ENCODE measurements at places on chromosomes 5 and 9.

DNA sequence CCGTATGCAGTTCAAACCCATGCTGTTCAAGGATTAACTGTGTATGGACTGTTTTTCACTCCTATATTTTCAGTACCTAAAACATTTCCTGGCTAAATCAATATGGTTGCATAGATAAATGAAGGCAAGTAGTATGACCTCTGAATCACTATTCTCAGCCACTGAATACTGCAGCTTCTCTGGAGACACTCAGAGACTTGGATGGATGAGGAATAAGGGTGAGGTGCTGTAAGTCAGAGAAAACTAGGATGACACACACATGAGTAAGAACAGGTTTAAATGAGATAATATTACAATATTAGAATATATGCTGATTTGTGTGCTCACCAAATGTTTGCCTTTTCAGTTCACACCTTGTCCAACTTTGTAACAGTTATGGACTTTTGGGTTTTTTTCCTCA, 26.0 kb upstream of the ANXA1 start:
- DNase-seq, result no peak

- DNase-seq, result no peak
These were observed 18.2 kb upstream of the FNIP1 start for GRCh38 chr5:131814990-131815389.

- no peak for DNase-seq
These were observed 9.9 kb downstream of the C9orf40 start for GRCh38 chr9:74942801-74943200.

DNA sequence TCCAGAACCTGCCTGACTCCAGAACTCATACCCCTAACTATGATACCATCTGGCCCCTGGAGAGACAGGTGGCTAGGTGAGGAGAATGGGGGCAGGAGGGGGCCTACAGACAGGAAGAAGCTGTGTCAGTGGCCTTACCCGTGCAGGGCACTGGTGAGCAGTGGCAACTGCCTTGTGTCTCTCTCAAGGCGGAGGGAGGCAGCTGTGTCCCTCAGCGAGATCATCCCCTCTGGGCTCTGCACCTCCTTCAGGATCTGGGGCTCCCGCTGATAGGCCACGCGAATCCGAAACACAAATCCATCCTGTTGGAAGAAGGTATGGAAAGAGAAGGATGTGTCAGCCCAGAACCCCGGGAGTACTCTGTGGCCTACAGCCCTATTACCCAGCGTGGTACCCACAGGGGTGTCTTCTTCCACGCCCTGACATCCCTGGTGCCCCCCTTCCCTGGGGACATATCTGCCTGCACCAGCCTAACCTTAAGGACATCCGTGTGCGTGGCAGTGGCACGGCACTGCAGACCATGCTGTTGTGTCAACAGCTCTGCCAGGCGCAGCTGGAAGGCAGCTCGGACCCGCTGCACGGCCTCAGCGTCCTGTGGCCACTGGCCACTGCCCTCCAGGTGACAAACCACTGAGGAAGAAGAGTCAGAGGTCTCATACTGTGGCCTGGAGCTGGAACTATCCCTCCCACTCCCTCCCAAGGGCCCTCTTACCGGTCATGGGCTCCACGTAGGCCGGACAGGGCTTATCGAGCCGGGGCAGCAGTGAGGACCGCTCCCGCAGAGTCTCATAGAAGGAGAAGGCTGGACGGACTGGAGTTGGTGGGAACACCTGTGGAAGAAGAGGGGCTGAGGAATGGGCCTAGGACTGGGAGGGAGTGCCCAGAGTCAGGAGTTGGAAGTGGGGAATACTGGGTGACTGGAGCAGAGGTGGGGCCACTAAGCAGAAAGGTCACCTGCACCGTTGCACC, 7.8 kb downstream of the NOL6 start:
- DNase-seq, result no peak

GRCh38 chr5:74361406-74362358, 278.8 kb downstream of the ENC1 start:
- no peak for DNase-seq

GRCh38 chr5:137269274-137269673, 229.9 kb downstream of the SPOCK1 start:
- no peak for DNase-seq

DNA sequence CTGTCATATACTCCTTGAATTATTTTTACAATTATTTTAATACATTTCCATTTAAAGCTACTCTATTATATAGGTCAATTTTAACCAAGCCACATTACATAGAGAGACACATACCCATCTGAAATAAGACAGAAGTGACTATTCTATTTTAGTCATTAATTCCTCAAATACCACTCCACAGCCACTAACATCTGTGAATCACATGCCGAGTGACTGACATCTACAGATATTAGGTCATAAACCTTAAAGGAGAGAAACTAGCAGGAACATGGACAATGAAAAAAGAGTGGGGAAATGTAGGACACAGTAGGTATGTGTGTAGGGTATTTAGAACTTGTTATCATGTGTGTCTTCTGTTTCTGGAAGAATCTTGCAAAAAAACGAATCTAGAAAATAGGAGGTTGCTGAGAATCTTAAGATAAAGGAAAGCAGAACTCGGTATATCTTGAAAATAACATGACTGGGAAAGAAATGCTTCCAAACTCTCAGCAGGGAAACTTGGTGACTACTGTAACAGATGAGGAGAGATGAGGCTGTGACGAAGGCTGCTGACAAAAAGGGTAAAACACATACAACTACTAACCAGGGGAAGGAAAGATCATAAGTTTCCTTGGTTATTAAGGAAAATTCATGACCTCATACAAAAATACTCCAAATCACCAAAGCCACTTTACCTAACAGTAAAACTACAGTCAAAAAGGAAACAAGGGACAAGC, 84.6 kb downstream of the PLPP1 start:
- DNase-seq, result no peak

- DNase-seq, result no peak
These were observed 75.9 kb downstream of the IRX2 start for GRCh38 chr5:2675548-2675947.

- DNase-seq, result no peak
These were observed 14.2 kb upstream of the AGGF1 start for GRCh38 chr5:77015938-77016569.

- peak; percentile 30 for DNase-seq
These were observed at the start of gene OLFM1 for GRCh38 chr9:135087489-135087792. OLFM1 (plus strand) TSS chr9:135087668; CDS start chr9:135087990, 322 bp downstream.

GRCh38 chr9:112754578-112754977, 4.0 kb downstream of the SNX30 start:
- DNase-seq, result no peak

- DNase-seq, result no peak
These were observed 45.8 kb upstream of the ZBTB43 start for GRCh38 chr9:126758916-126759585.

GRCh38 chr5:173327948-173328843, at the start of gene STC2:
STC2 (minus strand) TSS chr5:173328414; CDS start chr5:173328193, 221 bp downstream.
- no peak for DNase-seq

- DNase-seq, result no peak
These were observed 110.6 kb upstream of the FER start for GRCh38 chr5:108637134-108637533.

- DNase-seq, result no peak
These were observed 71.0 kb downstream of the SMARCA2 start for GRCh38 chr9:2086116-2086515.

DNA sequence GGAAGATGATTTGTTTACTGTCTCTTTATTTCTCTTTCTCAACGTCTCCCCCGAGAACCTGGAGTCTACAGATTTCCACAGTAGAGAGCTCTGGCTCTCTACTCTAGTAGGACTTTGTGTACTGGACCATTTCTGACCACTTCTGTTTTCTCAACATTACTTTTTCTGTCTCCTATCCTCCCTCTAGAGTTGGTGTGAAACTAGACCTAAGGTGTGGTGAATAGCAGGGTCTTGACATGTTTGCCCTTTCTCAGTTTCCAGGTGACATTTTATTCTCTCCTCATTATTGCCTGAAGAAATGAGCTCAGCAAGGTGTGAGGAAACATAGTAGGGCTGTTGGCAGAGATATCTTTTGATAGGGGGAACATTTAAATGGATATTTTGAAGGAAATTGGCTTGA, 62.1 kb upstream of the IL6ST start:
- no peak for DNase-seq

DNA sequence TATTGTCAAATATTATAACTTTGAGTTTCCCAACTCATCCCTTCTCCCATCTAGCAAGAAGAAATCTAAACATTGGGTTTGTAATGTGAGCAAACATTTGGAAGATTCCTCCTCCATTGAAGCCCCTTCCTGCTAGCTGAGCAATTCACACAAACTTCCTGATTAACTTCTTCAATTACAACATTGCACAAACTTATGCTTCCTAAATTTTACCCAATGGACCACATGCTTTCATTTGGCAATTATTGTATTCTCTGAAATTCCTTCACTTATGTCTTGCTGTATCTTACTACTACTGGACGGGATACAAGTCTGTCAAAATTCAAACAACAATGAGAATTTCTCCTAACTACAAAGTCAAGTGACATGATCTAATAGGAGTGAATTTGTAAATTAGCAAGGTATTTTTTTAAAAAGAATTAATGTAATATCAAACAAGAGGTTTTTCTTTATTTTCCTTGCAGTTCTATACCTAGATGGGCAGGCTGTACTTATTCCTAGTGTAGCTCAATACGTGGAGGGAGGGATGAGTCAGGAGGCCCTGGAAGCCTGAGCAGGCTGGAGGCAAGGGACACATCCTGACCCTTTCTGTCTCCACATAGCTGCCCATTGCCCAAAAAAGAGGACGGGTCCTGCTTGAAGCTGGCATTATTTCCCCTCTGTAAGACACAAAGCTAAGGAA, 11.8 kb upstream of the IFNW1 start:
- no peak for DNase-seq

DNA sequence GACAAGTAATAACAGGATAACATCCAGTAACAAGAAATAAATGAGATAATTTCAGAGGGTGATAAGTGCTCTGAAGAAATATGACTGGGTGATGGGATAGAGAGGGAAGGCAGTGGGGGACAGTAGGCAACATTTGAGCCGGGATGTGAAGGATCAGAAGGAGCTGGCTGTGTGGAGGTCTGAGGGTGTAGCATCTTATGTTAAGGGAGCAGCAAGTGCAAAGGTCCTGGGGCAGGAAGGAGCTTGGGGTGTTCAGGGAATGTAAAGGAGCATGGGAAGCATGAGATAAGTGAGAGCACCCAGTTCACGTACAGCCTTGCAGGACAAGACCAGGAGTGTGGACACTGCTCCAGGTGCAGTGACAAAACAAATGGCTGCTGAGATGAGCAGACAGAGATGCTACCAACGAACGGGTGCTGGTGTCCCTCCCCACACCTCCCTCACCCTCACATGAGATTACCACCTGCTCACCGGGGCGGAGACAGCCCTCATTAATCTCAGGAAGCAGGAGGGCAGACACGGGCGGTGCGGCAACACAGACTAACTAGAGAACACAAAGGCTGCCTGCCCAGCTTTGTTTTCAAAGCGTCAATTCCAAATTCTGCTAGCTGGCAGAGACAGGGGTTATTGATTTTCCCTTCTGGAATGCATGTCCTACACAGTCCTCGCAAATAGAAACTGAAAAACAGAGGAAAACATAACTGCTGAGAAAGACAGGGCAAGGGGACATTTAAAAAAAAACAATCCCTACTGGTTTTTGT, 298.1 kb upstream of the PANK3 start:
- DNase-seq, result no peak

GRCh38 chr5:145752947-145753346, 82.2 kb downstream of the PRELID2 start:
- no peak for DNase-seq

DNA sequence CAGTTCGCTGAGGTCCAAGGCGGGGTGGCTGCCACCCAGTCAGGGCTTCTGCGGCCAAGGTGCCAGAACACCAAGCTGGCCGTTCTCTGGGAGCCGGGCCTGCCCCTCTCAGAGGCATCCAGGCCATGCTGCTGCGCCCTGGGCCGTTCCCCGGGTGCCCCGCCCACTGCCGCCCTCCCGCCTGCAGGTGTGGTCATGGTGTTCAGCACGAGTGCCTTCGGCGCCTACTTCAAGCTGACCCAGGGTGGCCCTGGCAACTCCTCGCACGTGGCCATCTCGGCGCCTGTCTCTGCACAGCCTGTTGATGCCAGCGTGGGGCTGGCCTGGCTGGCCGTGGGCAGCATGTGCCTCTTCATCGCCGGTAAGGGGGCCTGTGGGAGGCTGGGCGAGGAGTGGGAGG, 7.7 kb downstream of the SLC2A8 start:
- no peak for DNase-seq

- no peak for DNase-seq
These were observed 30.4 kb upstream of the OTULINL start for GRCh38 chr5:14551211-14551610.

DNA sequence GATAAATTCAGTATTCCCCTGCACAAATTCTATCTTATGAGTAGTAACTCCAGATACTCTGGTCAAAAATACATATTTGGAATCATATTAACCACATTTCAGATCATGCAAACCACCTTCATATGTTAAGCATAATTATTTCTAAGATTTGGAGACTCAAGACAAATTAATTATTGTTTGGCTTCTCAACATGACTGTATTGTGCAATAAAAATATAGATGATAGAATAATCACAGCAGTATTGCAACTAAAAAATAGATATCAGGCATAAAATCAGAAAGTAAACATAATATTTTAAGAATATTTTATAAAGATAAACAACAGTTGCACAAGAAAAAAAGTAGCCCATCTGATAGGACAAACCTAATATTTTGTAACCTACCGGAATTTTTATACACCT, 1767.6 kb upstream of the NUDT12 start:
- DNase-seq, result no peak

DNA sequence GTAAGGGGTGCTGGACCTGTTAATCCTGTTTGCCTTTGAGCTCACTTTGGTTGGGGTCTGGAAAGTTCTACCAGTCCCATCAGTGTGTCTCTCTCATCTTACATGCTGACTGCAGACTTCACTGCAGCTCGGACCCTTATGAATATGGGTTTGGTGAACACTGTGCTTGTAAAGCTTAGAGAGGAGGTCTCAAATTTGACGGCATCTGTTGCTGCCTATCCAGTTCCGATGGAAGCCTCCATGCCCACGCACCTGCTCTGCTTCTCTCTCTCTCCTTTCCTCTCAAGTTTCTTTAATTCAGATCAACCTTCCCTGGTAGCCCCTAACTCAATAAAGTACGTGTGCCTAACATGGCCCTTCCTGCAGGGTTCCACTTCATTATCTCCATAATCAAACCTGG, 217.9 kb downstream of the HSPA4 start:
- DNase-seq, result no peak

GRCh38 chr9:83588256-83588655, 34.7 kb upstream of the IDNK start:
- DNase-seq, result no peak

Measured in SK-N-MC (cell line).